ENCODE measurements at places on chromosomes 2 and 18.

DNA sequence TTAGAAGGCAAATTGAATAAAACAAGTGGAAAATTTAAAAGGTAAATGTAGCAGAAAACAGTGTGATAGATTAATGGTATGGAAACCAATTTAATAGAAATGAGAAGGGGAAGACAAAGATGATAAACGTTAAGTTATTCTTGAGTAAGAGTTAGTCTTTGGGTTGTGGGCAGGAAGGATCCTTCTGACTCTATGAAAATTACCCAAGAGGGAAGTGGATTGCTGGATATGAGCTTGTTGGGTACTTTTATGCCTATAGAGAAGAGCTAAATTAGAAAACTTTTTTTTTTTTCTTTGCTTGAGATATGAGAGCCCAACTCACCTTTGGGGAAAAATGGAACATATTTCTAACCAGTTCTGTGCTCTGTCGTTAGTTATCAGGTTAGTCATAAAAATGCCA, 144.0 kb downstream of the LDLRAD4 start:
- no peak for DNase-seq

DNA sequence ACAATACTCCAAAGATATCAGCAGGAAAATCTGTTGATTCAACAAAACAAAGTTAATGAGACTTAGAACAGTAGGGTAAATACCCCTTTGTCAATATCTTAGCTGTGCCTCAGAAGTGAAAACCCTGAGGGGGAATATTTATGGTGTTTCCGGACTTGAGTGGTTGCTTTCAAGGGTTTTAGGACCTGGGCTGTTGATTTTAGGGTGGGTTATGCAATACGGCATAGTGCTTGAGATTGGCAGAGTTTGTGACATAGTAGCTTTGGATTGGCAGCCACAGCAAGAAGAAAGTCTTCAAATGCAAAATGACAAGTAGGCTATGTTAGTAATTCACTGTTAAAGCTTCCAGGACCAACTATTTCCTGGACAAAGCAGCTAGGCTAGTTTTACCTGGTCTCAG, 826.3 kb upstream of the CDH2 start:
- DNase-seq, result no peak

- DNase-seq, result no peak
Observed at GRCh38 chr18:31946305-31947046, 3.5 kb upstream of the TRAPPC8 start.

DNA sequence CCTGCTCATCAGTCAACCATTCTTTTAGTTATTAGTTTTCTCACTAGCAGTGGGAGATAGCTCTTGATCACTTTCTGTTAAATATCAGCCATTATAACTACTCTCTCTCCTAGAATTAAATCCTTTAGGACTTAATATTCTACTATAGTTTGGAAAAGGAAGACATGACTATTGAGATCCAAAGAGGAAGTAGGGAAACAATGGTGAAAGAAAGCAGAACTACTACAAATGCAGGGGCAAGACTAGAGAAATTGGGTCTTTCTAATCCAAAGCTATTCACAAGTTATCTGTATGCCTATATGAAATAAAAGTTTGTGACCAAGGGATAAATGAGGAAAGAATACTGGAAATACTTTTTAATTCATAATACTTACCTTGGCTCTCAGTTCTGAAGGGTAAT, 65.1 kb downstream of the SRBD1 start:
- DNase-seq, result no peak

DNA sequence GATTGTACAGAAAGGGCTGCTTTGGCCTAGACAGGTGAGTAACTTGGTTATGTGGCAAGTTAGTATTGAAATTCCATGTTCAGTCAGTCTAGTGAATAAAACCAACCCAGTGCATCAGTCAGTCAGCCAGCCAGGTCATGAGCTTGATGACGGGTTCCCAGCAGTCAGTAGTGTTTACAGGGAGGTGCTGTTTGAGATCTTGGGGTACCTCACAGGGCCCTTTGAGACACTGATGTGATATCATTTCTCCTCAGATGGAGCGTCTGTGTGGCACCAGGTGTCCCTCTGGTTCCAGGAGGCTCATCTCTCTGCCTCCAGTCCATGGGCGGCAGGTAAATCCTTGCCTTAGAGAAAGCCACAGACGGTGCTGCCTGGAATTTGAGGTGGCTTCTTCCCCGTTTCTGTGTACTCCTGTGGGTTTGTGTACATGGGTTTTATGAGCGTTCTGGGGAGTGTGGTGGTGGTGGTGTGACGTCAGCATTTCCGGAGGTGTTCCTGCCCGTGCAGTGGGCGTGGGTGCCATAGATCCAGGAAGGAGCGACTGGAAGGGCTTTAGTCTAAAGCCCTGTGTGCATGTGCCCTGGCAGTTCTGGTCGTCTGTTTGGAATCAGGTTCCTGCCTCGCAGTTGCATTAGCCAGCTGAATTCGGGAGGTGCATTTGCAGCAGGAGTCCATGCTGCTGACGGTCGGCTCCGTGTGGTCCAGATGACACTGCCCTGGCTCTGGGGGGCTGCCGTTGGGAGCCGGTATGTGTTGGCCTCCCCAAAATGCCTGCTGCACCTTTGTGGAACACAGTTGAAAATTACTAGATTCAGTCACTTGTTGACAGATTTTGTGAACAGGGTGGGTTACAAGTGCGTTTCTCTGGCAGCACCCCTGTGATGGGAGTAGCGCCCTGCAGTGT, 2.1 kb downstream of the CTDP1 start:
- no peak for DNase-seq
